ENCODE measurements at places on chromosomes 6 and 20. TPM values are rescaled to one million over a fixed set of nuclear protein-coding genes. Genes with fewer than 3 reads are reported as not detected.

DNA sequence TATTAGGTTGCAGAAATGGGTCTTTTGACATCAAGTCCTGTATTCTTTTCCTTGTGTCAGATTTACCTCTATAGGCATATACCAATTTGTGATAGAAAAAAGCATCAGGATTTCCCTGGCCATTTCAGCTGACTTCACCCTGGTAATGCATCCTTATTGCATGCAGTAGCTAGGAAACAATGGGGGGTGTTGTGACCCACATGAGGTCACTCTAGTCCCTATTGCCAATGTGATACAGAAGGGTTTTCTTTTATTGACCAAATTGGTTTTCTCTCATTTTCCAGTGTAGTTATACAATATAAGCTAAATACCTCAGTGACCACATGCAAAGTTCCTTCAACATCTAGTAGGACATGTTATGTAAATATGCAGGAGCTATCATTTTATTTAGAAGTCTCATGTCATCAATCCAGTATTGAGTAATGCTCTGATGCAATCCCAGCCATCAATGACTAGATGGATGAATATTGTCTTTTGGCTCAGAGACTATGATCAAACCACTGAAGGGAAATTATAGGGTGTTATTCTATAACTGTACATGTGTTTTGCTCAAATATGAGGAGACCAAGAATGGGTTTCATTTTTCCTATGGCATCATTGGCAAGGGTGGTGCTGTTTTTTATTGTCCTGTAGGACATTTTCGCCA is 177.7 kb downstream of the KLHL32 start:
- DNase-seq: no peak

DNA sequence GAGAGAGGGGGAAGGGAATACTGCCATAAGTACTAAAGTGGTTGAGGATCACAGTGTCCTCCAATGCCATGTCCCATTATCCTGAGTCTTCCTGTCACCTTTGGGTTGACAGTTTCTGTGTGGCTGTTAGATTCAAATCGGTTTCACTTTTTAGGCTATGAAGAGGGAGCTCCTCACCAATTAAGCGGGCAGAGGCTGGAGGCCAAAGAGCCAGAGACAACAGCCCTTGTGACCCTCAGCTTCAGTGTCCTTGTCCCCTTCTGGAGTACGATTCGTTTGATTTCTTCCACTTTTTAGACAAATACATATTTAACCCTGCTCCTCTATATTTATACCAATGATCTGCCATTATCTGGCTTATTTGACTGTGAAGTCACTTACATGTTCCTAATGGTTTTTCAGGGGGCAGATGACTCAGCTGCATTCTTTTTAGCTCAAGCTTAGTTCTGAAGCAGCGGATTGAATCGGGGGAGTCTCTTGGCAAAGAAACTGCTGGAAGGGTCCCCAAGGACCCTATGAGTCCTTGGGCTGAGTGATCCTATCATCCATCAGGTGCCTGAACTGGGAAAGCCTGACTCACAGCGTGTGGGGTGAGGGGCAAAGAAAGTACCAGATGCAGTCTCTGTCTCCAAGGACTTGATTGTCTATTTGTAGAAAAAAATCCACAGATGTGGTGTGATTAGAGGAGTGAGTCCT is 18.2 kb downstream of the FERMT1 start:
- no peak for DNase-seq

The PGC gene
- total RNA-seq: not detected

The PGBD1 gene
- total RNA-seq: 1.3 TPM

The OR2J3 gene
- not detected for total RNA-seq

DNA sequence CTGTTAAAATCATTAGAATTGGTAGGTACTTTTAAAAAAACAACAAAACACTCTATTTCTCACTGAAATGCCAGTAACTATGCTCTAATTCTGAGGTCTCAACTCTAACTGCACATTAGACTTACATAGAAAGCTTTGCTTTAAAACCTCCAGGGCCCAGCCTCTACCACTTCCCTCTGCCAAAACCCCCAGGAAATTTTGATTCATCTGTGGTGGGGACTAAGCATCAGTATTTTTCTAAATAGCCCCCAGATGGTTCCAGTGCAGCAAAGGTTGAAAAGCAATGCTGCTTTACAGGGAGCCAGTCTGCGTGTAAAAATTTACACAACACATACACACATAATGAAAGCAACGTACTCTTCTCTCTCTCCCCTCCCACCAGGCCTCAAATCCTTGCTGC is 3.8 kb downstream of the TBC1D32 start:
- DNase-seq: no peak

- no peak for DNase-seq
Measured at GRCh38 chr6:143064951-143065683, 4.4 kb downstream of the AIG1 start.

The LY6G6F gene
- not detected for total RNA-seq

The TRAPPC3L gene
- total RNA-seq: not detected

- no peak for DNase-seq
Measured at GRCh38 chr20:19929481-19930145, 87.5 kb upstream of the NAA20 start.

The PBOV1 gene
- total RNA-seq: not detected

The ZKSCAN8 gene
- 25.1 TPM for total RNA-seq

DNA sequence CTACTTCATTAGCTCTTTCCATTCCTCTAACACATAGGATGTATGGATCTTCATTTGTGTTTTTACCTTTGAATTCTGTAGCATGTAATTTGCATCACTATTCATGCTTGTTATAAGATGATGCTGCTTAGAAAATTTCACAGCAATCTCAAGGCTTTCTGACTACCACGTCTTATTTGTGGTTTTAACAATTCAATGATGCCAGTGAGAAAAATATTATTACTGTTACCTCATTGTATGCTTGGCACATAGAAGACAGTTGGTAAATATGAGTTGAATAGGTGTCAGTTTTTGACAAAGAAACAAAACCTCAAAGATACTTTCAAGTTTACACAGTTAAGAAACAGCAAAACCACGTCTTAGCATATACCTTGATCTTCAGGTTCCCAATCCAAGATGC is 428.6 kb downstream of the TFAP2A start:
- no peak for DNase-seq

GRCh38 chr6:112502351-112503090 is 155.4 kb downstream of the RFPL4B start:
- DNase-seq: no peak

The BPI gene
- total RNA-seq: not detected

DNA sequence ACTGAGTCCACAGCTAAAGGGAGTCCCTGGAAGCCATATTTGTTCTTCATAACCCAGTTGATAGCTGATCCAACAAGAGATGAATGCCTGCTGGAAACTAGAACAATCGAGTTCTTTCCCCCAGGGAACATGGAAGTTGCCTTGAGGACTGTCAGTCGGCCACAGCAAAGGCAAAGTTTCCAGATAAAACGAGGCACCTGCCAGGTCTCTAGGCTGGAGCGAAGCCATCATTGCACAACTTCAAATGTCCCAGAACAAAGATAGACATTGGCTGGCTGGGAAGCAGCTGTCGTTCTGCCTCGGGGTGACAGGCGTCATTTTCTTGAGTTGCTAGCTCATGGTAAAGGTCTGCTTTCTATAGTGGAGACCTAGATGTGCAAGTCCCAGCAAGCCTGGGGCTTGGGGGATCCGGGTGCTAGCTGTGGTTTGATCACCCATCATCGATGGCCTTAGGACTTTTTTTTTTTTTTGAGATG is 184.4 kb upstream of the ZNF217 start:
- no peak for DNase-seq

The LTB gene
- total RNA-seq: 239 TPM

The C4A gene
- 4.2 TPM for total RNA-seq

The CRISP2 gene
- total RNA-seq: not detected

Measured in CD4-positive, alpha-beta T cell (primary cell).